ENCODE measurements at places on chromosomes 11 and 22.

DNA sequence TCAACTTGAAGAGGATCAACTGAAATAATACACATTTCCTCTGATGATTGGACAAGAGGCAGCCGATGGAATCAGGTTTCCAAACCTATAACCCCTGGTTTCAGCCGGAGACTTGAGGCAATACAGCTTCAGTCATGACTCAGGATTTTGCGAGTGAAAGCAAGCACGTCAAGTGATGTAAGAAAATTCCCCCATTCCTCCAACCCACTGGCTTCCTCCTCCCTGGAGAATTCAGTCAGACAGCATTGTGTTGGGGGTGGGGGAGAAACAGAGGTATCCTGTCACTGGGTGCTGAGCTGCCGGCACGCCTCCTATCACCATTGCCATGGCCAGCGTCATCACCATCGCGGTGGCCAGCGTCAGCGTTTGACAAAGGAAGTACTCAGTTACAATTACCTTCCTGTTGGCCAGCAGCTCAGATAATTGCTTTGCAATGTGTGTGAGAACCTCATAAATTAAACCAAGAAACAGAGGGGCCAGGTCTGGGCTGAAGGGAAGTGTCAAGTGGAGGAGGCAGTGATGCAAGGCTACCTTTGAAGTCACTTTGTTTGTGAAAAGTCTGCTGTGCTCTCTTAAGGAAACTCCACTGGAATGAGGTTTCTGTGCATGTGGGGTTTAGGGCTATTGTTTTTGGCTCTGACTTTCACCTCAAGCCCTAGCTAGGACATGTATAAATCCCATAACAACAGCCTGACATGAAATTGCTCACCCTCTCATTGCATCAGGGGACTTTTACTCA is 50.2 kb downstream of the LIF start:
- peak overlapping the region; percentile 47 for H3K4me3 ChIP-seq
- H3K27ac ChIP-seq = peak overlapping the region; percentile 85
- H3K27me3 ChIP-seq = no peaks in the 10 kb centered on the region
- peak; percentile 91 for DNase-seq
- H3K36me3 ChIP-seq = no peaks in the 10 kb centered on the region
- H3K4me1 ChIP-seq = peaks cover 14% of the 10 kb centered on the region

DNA sequence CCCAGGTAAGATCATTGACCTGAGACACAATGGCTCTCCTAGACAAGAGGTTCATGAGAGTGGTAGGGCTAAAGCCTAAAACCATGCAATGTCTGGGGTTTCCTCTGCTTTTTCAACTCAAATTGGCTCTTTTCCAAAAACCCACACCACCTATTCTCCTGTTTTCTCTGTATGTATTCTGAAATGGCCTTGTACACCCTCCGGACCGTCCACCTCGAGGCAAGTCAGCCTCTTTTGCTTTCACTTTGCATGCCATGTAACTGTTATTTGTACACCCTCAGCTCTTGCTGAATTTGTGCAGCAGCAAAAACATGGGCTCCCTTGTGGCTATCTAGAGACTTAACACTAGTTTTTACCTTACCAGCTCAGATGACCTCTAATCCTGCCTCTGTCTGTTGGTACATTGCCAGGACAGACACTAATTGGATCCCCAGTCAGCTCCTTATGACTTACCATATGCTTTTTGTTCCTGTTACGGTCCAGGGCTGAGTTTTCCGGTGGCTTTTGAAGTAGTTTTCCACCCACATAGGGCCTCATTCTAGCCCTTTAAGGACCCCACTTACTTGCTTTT is 288.0 kb downstream of the SBF2 start:
- no peaks in the 10 kb centered on the region for H3K27me3 ChIP-seq
- H3K36me3 ChIP-seq = no peaks in the 10 kb centered on the region
- H3K4me1 ChIP-seq = no peaks in the 10 kb centered on the region
- DNase-seq = no peak
- H3K27ac ChIP-seq = no peak overlapping the region

GRCh38 chr11:129612447-129612961 is 203.1 kb upstream of the TMEM45B start:
- no peaks in the 10 kb centered on the region for H3K4me1 ChIP-seq
- no peaks in the 10 kb centered on the region for H3K27me3 ChIP-seq
- H3K27ac ChIP-seq = no peak overlapping the region
- H3K36me3 ChIP-seq = no peaks in the 10 kb centered on the region

DNA sequence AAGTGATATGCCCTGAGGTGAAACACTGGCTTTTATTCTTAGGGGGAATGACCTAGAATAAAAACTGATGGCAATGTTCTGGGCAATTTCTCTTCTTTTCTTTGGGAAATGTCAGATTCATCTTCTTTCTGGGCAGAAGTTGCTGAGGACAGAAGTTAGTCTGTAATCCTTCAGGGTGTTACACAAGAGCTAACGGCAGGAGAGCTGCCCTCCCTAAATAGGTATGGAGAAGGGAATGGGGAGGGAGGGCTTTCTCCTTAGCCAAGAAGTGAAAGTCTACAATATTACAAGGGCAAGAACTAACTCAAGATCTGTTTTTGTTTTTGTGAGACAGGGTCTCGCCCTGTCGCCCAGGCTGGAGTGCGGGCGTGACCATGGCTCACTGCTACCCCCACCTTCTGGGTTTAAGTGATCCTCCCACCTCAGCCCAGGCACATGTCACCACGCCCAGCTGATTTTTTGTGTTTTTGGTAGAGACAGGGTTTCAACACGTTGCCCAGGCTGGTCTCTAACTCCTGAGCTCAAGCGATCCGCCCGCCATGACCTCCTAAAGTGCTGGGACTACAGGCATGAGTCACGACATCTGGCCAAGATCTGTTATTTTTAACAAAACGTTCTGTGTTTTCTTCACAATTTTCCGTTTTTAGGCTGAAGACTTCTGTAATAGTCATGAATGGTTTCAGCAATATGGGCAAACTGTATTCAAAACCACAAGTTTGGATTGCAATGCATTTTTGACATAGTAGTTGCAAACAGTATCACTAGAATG is 7.2 kb downstream of the PIWIL4 start:
- no peak for DNase-seq
- H3K27ac ChIP-seq = no peak overlapping the region

GRCh38 chr11:3434976-3435375 is 56.0 kb upstream of the ZNF195 start:
- DNase-seq = no peak
- H3K36me3 ChIP-seq = no peaks in the 10 kb centered on the region
- no peaks in the 10 kb centered on the region for H3K27me3 ChIP-seq
- H3K27ac ChIP-seq = no peak overlapping the region
- H3K4me1 ChIP-seq = no peaks in the 10 kb centered on the region

Data from ascending aorta (tissue), 2 donors.